Fibroblast of the aortic adventitia (primary cell): ENCODE measurements at places on chromosomes 4 and X.
A peak's percentile ranks its signal among the peaks of the same experiment; 100 is the strongest.

- DNase-seq, result no peak
Measured at GRCh38 chrX:112867570-112867969, 26.9 kb upstream of the AMOT start.

DNA sequence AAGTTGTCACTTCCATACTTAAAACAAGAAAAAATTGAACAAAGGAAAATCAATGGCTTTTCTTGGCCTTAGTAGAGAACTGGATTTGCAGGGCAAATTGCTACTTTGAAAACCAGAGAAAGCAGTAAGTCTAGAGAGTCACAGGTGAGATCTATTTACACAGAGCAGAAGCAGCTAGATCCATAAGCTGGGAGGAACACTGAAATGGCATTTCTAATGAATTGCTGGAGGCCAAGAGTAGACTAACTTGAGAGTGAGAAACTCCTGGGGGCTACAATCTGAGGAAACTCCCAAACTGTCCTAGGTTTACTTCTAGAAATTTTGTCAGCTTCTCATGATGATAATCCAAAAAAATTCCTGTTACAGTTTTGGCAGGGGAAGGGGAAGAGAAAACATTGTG is 133.3 kb downstream of the SPCS3 start:
- peak; percentile 60 for DNase-seq

DNA sequence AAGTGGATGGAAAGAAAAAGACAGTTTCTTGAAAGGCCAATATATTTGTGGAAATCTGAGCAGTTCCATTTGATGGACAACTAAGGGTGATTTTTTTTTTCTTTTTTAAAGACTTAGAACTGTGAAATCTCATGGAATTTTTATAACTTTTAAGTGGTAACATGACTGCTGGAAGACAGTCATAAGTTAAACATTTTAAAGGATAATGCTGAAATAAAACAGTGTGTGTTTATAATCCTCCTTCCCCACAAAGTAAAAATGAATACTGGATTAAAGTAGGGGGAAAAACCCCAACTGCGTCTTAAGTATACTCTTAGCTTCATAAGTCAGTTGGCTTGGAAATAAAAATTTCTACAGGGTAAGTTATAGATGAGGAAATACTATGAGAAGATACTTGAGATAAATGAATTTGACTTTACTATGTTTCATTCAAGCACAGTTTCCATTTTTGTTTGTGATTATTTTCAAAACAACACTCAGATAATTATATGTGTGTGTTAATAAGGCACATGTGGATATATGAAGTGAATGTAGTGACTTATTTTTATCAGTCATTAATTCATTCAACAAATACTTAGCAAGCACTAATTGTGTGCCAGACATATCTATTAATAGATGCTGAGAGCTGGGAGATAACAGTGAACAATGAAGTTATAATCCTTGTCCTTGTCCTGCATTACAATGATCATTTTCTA is 129.2 kb upstream of the ETNPPL start:
- DNase-seq, result no peak

- no peak for DNase-seq
Measured at GRCh38 chr4:147749811-147750321, 18.0 kb downstream of the ARHGAP10 start.

GRCh38 chr4:169945636-169946035 is 80.6 kb downstream of the MFAP3L start:
- DNase-seq, result no peak

GRCh38 chr4:171812665-171813525 is at the start of gene GALNTL6:
Gene GALNTL6, plus strand, starts transcription at chr4:171813404.
- DNase-seq, result no peak

GRCh38 chr4:84913176-84913575 is 53.3 kb downstream of the WDFY3 start:
- no peak for DNase-seq

DNA sequence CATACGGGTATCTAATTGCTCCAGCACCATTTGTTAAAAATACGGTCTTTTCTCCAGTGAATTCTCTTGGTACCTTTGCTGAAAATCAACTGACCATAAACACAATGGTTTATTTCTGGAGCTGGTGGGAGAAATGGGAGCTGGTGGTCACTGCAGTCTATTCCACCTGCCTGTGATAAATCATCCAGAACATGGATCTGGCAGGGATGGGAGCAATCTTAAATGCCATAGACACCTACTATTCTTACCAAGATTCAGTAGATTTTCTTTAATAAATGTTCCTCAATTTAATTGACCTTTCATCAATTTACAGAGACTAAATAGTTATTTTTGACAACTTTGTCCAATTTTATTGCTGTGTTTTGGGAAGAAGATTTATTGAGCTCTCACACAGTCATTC is 68.1 kb downstream of the SLC9A7 start:
- no peak for DNase-seq

DNA sequence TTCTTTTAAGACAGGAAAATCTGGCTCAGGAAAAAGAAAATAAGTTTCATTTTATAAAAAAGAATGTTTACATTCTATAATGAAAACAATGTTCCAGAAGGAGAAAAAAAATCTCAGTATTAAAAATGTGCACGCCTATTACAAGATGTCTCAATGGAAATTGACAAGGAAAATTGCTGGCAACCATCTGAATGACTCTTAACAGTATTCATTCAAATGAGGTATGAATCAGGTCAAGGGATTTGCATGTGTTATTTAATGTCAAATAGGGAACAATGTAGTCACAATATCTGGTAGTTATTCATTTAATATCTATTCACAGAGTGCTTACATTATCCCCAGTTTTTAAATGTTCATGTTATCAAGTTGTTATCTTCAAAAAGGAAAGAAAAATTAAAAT is 208.4 kb upstream of the TRAM1L1 start:
- no peak for DNase-seq

DNA sequence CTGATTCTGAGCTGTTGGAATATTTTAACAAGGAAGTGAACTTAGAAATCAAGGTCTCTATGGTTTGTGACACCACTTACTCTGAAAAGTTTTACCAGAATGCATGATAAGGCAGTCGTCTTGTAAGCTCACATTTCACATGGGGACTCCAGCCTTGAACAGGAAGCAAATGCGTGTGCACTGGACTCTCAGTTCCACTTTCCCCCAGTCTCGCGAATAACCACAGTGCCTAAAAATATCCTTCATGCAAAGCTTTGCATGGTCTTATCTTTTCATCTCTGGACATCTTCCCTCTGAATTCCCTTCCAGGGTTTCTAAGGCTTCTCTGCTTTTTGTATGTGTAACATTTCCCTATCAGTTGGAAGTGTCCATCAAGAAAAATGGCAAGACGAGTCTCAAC is 581.8 kb downstream of the NLGN4X start:
- DNase-seq, result no peak

DNA sequence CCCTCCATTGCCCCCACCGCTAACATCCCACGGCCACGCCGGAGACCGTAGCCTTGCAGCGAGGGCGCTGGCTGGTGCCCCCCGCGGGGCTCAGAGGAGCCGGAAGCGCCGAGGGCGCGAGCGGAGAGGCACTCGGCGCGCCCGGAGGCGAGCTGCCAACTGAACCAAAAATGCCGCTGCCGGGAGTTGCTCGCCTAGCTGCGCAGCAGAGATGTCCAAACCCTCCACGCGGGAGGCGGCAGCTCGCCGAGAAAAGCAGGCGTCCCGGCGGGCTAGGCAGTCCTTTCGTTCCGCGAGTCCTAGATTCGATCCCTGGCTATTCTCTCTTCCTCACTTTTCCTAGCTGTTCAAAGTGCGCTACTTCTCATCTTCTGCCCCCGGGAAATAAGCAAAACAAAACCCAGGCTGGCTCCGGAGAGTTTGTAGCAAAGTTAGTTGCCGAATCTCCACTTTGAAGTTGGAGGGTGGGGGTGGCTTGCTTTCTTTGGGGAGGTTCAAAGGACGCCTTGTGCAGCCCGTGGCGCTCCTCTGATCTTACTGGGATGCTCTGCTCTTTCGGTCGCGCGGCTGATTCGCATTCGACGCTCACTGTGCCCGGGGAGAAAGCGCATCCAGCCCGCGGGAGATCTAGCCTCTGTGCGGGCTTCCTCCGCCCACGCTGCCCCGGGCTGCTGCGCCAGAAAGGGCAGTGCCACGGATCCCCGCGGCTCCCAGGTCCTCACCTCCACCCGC is 723 bp downstream of the NKX6-1 start:
- peak; percentile 37 for DNase-seq

GRCh38 chrX:23844502-23845138 is 61.6 kb downstream of the SAT1 start:
- peak; percentile 38 for DNase-seq

DNA sequence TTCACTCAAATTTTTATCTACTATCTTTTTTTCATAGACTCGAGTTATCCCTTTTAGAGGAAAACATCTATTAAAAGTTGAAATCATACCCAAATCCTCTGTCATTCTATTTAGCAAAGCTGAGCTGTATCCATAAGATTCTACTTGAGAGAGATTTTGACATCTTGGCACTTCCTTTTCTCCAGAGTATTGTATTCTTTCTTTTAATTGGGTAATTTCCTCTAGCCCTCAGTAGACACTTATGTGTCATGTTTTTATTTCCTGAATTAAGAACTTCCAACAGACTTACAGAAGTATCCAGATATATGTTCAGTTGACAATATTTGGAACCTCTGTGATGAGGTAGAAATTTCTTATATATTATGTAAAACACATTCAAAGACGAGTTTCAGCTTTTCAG is 201.6 kb upstream of the NR3C2 start:
- no peak for DNase-seq

DNA sequence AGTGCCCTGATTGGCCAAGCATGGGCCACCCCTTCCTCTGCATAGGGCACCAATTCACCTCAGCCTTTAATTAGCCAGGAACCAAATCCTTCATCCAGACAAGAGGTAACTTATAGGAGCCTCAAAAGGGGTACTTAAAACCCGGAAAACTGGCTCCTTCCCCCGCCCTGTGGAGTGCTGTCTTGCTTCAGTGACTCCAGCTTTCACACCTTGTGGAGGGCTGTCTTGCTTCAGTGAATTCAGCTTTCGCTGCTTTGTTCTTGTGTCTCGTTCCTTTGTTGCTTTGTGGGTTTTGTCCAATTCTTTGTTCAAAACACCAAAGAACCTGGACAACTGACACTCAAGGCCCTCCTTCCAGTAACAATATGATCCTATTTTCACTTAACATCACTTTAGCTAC is 82.2 kb upstream of the FRG1 start:
- no peak for DNase-seq

DNA sequence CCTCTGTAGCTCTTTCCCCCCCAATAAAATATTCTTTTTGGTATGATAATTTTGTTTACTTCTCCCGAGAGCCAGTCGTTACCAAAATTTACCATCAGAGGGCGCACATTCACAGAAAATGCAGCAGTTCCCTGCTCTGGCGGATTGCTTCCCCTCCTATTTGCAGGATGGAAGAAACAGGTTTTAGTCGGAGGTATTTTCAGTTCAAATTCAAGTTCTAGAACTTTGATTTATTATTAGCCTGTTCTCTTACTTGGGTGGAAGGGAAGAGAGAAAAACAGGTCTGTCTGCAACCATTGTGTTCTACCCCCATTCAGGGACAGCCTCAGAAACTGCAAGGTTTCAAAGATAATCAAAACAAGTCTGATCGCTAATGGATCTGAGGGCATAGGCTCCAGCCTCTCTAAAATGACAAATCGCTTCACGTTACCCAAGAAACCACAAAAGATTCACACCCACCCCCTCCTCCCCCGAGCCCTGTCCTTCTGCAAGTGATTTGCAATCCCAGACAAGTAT is 263.8 kb upstream of the RPS6KA3 start:
- DNase-seq, result peak; percentile 74

DNA sequence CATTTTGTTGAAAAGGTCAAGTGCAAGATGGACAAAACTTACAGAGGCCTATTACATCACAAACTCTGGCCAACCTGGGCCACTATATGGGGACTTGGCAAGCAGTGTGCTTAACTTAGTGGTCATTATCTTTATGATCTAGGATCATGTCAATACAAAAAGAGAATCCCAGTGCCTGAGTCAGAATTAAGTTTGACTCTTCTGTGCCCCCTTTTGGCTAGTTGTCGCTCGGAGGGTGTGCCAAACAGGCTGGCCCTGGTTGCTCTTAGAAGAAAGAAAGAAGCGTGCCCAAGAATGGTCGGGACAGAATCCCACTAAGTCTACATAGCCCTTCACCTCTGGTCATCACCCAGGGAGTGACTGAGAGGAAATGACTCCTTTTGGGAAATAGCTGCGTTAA is 100.1 kb downstream of the EIF4E start:
- no peak for DNase-seq

GRCh38 chr4:38090455-38091246 is 130.5 kb downstream of the PTTG2 start:
- DNase-seq, result no peak

DNA sequence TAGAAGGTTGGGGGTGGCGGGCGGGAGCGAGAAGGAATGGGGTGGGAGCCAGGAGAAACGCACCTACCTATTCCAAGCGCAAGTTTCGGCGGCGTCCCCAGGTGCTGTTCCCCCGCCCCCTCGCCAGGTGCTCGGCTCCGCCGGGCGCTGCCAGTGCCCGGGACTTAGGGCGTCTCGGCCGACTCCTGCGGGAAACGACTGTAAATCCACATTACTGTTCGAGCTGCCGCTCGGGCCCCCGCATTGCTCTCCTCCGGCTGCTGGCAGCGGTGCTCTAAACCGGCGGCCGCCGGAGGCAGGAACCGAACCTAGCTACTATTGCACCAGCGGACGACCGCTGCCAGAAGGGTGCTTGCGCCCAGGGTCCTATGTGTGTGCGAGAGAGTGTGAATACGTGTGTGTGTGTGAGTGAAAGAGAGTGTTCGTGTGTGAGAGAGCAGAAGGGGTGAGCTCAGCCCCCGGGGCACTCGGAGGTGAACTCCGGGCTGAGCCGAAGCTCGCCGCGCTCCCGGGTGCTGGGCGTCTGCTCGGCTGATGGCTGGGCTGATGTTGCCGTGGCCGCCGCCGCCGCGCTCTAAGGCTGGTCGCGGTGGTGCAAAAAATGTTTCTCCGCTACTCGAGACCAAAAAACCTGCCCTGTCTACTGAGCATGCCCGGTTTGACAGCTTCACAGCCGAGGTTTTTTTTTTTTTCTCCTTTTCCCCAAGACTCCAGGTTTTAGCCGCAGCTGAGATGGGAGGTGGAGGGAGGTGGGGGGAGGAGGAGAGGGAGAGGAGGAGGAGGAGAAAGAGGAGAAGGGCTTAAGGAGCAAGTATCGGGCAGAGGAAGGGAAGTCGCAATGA is 115.7 kb upstream of the TEX13C start:
- DNase-seq, result no peak

GRCh38 chrX:16586377-16587112 is 63.4 kb upstream of the S100G start:
- no peak for DNase-seq

DNA sequence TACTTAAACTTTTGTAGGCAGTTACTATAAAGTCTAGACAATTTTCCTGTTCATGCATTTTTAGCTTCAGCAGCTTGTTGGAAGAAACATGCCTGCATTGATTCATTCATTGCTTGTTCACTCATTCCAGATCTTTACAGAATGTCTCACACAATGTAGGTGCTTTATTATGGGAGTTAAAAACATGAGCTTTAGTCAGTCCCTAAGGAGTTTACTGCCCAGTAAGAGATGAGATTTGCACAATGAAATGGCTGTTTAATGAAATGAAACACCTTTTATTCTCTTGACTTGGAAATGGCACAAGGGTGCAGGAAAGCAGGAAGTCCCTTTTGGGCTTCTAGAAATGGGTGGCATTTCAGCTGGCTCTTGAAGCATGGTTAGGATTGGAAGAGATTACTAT is 2.9 kb downstream of the NOCT start:
- DNase-seq, result no peak
